ENCODE measurements at places on chromosomes 7 and 10. TPM values are rescaled to one million over a fixed set of nuclear protein-coding genes. Genes with fewer than 3 reads are reported as not detected.

DNA sequence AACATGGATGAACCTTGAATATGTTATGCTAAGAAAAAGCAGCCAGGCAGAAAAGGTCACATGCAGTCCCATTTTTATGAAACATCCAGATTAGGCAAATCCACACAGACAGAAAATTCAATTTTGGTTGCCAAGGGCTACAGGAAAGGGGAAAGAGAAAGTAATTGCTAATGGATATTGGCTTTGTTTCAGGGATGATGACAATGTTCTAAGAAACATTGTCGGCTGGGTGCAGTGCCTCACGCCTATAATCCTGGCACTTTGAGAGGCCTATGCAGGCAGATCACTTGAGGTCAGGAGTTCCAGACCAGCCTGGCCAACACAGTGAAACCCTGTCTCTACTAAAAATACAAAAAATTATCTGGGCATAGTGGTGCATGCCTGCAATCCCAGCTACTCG is 23.0 kb downstream of the ZNF33B start:
- DNase-seq, result no peak

GRCh38 chr7:127820732-127821085 is 168.7 kb downstream of the SND1 start:
- DNase-seq, result no peak

- DNase-seq, result no peak
Measured at GRCh38 chr7:133479456-133480065, 226.7 kb downstream of the EXOC4 start.

DNA sequence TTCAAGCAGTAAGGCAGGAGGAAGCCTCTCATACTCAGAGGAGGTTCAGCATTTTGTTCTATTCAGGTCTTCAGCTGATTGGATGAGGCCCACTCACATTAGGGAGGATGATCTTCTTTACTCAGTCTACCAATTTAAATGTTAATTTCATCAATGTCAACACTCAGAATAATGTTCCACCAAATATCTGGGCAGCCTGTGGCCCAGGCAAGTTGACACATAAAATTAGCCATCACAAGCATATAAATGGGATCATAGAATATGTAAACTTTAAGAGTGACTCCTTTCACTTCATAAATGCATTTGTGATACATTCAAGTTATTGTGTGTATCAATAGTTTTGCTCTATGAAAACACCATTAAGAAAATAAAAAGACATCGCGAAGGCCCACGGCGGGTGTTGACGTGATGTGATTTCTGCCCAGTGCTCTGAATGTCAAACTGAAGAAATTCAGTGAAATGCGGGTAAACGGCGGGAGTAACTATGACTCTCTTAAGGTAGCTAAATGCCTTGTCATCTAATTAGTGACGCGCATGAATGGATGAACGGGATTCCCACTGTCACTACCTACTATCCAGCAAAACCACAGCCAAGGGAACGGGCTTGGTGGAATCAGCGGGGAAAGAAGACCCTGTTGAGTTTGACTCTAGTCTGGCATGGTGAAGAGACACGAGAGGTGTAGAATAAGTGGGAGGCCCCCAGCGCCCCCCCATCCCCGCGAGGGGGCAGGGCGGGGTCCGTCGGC is 536.1 kb upstream of the AUTS2 start:
- DNase-seq, result peak; percentile 10

- DNase-seq, result no peak
Measured at GRCh38 chr10:132838346-132838970, 52.5 kb upstream of the NKX6-2 start.

DNA sequence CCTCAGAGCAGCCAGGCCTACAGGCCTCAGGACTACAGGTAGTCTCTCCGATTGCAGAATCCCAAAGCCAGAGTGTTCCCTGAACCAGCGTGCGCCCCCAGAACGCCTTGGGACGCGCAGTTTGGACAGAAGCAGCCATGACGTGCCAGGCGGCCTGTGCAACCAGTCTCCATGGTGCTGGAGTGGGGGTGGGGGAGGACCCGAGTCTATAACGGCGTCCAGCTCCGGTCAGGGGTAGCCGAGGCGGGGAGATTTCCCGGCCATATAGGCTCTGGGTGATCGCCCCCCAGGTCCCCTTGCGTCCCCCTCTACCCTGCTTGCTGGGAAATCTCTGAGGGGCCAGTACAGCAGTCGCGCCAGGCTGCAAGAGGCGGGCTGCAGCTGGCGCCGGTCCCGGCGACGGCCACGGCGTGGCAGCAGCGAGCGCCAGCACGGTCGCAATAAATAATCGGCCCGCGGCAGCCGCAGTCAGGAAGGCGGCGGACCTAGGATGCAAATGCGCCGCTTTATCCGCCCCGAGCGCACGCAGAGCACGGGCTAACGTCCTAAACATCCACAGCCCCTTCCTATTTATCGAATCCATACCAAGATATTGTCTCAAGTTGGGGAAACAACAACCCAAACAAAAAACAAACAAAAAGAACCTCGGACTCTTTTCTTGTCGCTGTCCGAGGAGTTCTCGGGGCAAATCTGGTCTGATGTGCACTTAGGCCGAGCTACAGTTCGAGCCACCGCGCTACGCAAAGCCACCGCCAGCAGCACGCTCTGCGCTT is 1.6 kb downstream of the HOXA3 start:
- peak; percentile 81 for DNase-seq

DNA sequence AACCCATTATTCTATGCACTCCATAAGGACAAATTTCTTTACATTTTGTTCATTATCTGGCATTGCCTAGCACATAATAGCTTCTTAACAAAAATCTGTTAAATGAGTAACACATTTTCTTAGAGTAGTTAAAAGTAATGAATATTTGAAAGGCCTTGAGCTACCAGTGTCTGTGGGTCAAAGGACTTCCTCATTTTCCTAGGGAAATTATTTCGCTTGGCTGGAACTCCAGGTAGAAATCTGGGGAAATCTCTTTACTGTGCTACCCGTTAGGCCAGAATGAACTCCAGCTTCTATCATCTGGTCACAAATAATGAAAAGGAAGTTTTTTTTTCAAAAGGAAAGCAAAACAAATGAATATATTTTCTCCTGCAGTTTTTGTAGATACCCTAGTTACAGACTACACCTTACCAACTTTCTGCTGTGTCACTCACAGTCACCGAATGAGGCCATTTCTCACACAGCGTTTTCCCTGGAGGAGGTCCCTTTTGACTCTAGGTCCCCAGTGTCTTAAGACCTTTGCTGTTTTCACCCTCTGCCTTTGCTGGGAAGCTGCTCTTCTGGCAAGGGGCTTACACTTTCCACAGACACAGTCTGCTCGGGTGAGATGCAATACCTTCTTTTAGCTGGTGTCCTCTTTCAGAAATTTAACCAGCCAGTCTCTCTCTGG is 1.6 kb downstream of the SAMD9L start:
- no peak for DNase-seq

DNA sequence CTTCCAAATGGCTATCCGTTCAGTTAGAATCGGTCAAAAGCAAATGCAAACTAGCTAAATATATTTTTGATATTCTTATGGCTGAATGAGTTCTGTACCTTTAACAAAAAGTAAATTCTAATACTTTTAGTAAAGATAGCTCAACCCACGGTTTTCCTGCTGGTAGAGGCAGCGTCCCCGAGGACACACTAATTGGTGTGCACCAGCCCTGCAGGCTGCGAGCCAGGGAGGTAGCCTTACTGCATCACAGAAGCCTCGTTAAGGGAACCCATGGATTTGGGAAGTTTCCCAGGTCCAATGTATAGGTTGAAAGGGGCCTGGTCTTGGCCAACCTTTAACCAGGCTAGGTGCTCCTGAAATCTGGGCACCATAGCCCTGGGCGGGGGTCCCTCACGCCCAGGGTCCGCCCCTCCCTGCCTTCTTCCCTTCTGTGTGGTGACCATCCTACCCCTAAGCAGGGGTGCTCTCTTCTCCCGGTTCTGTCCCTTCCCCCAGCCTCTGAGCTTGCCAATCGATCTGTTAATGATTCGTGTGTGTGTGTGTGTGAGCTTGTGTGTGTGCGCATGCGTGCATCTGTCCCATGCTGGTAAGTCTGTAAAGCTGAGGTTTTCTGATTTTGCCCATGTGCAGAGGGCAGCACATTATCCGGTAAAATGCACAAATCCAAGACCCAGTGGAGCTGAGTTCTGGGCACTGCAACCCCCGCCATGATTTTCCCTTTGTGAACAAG is 191.7 kb downstream of the TCERG1L start:
- no peak for DNase-seq

- no peak for DNase-seq
Measured at GRCh38 chr10:62433181-62433692, 59.1 kb downstream of the ZNF365 start.

GRCh38 chr10:96719850-96720421 is 378 bp downstream of the PIK3AP1 start:
- DNase-seq, result peak; percentile 14

GRCh38 chr10:1733720-1734119 is 3.6 kb downstream of the ADARB2 start:
- no peak for DNase-seq

DNA sequence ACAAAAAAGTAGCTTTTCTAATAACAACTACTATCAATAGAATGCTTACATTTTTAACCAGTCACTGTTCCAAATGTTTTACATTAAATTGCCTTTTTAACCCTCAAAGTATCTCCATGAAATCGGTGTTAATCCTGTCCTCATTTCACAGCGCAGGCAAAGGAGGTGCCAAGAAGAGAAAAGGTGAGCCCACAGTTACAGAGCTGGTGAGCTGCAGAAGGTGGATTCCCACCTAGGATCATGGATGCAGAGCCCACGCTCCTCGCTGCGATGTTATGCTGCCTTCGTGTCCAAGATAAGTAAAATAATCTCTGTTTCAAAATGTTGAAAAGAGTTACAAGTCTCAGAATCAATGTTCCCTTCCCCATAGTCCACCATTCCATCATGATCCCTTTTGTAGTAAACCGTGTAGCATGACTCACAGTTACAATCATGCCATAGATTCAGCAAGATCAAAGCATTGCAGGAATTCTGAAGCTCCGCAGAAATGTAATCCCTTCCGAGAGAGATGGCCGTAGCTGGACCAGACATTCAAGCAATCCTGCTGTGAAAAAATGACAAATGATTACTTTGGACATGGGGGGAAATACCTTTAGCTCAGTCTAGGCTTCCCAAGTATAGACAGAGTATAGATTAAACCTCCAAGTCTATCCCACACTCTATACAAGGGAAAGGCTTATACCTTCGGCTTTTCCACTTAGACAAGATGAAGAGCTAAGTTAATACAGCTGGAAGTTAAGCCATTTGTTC is 394.7 kb upstream of the AKR1E2 start:
- DNase-seq, result no peak

GRCh38 chr7:41465571-41465970 is 237.3 kb downstream of the INHBA start:
- DNase-seq, result no peak

Gene PFKP
- polyA plus RNA-seq, result 10.9 TPM

Gene EPDR1
- polyA plus RNA-seq, result 19.8 TPM

Measured in left lung (tissue), 14 donors.